ENCODE measurements at places on chromosomes 1 and 21.

DNA sequence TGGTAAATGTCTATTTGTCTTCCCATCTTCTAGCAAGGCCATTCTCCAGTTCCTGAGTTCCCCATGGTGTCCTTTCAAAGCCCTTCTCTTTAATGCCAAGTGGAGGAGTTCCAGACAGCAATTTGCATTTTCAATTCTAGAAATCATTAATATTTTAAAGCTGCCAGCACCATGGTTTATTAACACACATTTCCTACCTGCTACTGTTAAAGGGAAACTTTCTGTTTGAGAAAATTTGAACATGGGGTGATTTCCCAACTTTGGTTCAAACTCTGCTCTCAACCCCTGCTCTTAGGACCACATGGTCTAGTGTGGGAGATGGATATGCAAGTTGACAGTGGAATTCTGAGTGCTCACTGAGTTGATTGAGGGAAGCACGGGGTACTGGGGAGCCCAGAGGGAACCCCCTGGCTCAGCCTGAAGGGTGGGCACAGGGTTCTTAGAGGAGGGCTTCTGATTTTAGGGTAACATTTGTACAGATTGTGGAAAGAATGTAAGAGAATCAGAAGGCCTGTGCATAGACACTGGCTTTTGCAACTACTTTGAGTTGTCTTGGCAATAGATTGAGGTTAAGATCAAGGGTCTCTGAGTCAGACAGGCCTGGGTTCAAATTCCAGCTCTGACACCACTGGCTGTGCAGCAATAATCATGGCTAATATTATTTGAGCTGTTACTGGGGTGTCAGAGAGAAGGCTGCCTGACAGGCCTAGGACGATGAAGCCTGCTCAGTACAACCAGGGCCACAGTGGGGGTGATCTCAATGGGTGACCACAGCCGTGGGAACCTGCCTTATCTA lies 97.8 kb downstream of the BEND5 start:
- no peak for DNase-seq

DNA sequence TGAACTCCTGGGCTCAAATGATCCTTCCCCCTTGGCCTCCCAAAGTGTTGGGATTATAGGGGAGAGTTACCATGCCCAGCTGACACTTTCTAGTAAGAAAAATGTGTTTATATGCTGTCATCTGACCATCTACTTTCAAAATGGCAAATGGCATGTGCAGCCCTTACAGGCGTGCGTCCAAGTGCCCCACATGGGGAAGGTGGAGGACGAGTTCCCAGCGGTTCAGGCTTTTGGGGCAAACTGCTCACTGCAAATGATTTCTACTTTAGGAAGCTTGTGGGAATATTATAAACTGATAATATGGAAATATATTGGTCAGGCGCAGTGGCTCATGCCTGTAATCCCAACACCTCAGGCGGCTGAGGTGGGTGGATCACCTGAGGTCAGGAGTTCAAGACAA lies 41.5 kb upstream of the NADK start:
- DNase-seq, result no peak

DNA sequence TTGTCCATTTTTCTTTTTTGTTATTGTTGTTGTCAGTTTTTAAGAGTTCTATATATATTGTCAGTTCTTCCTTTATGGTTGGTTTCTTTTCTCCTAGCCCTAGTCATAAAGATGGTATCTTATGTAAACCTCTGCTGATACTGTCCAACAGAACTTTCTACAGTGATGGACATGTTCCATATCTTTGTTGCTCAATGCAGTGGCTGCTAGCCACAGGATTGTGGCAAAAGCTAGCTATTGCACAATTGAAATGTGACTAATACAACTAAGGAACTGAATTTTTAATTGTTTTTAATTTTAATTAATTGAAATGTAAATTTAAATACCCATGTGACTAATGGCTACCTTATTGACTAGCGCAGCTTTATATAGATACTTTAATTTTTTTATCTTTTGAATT lies 411.8 kb upstream of the PTBP2 start:
- peak; percentile 71 for DNase-seq

- DNase-seq, result peak; percentile 87
These were observed 13.8 kb upstream of the BOLA1 start for GRCh38 chr1:149885339-149886120.

DNA sequence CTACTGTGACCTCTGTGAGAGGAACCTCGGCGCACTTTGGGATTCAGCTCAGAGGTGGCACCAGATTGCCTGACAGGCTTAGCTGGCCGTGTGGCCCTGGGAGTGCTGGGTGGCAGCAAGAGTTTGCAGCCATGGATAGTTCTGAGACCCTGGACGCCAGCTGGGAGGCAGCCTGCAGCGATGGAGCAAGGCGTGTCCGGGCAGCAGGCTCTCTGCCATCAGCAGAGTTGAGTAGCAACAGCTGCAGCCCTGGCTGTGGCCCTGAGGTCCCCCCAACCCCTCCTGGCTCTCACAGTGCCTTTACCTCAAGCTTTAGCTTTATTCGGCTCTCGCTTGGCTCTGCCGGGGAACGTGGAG lies 67.5 kb downstream of the DISC1 start:
- DNase-seq, result no peak

- DNase-seq, result no peak
These were observed 104.2 kb upstream of the SLC45A1 start for GRCh38 chr1:8213676-8214075.

GRCh38 chr21:46605767-46606426 lies 1.0 kb upstream of the S100B start:
- DNase-seq, result peak; percentile 78

DNA sequence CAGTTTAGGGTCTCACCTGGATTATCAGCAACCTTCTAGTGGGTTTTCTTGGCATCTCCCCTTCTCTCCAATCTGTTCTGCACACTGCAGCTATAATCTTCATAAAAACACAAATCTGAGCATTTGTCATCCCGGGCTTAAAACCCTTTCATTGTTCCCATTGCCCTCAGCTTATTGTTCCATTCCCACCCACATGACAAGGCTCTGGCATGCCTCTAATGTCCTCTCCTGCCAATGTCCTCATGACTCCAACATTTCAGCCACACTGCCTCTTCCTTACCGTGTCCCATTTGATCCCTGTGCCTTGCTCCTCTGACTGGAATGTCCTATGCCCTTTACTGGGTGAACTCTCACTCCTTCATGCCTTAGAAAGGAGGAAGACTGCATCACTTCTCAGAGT lies 7.5 kb upstream of the DPH2 start:
- DNase-seq, result no peak

- no peak for DNase-seq
These were observed 96.3 kb upstream of the GALNT2 start for GRCh38 chr1:229970714-229971113.

GRCh38 chr1:24152631-24153494 lies 9.9 kb upstream of the IL22RA1 start:
- no peak for DNase-seq

- DNase-seq, result no peak
These were observed 22.2 kb downstream of the TOMM20 start for GRCh38 chr1:235106457-235106856.

DNA sequence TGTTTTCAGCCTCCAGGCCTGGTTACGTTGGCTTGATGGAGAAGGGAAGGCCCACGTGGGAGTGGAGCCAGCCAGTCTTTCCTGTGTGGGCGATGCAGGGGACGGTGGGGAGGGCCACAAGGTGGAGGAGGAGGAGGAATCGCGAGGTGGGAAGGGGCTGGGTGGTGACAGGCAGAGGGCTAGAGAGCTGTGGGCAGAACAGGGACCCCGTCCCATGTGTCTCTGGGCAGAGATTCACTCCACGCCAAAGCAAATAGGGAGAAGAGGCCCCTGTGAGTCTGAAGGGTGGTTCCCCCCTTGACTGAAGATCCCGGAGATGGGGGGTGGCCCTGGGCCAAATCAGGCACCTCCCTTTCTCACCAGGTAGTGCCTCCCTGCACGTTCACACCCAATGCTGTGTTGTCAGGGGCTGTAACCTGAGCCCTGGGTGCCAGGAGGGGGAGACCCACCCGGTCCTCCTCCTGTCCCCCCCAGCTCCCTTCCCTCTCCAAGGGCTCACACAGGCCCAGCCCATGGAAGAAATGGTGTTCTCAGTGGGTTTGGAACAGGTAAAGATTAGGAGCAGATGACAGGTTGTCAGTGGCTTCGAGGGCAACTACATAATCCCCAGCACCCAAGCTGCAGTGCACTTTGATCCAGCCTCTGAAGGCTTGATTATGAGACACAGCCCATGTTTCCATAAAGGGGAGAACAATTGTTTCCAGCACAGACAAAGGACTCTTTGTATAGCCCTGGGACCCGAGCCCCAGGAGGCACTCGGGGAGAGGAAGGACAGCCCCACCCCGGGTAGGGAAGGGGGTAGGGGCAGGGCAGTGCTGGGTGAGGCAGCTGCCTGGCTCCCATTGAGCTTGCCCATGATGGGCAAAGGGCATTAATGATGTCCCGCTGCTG lies 37.7 kb upstream of the GPR37L1 start:
- DNase-seq, result no peak

DNA sequence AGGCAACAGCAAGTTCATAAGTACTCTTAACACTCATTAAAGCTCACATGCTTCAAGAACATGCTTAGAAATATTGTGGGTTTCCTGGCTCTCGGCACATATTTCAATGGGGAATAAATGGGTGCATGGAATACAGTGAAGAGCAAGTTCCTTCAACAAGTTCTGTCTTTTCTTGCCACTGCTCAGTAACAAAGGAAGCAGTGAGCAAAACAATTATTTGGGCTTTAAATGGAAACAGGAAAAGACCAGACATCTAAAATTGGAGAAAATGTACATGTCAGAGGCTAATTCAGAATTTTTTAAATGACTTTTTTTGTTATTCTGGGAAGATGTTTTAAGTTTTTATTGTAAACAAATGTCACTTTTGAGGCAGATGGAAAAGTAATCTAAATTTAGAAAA lies 478.7 kb downstream of the SETD4 start:
- no peak for DNase-seq

GRCh38 chr1:25731148-25731547 lies 68.8 kb upstream of the SELENON start:
- DNase-seq, result no peak

DNA sequence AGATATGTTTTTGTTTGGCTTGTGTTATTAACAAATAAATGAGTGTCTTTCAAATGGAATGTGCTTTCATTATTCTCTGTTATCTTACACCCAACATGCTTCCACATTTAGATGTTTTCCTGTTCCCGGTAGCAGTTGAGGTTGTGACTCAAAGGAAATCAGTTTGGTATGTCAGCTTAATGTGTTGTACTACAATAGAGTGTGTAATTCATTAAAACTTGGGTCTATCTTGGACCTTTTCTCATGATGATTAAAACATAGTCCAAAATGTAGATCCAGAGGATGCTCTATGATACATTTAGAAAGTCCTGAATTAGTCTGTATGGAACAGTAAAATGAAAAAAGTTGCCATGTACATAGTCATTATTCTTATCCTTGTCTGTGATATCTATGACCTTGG lies 26.7 kb downstream of the RTCA start:
- DNase-seq, result no peak

DNA sequence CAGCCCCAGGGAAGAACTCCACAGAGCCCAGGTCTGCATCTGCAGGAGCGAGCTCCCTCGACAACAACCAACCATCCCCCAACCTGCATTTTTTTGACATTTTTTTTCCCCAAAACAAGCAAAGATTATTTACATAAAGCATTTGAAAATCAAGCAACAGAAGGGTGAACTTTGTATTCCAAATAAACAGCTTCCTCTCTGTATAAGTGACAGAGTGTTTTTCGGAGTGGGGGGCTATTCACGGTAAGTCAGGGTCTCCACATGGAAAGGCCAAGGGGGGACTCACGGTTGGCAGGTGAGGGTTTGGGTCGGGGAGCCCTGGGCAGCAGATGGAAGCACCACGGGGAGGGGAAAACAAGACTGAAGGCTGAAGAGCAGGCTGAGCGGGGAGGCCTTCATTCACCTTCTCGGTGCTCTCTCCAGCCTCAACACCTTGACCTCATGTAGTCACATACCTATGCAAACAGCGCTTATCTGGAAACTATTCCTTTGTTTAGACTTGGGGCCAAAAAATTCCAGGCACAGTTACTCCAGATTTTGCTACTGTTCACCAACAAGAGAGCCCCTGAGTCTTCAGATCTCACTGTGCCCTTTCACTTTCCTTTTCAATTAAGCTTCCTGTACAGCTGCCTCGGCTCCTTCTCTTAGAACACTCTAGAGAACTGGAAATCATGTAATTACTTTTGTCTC lies 27.6 kb downstream of the C2CD2 start:
- no peak for DNase-seq

- no peak for DNase-seq
These were observed 65.2 kb upstream of the GJA8 start for GRCh38 chr1:147837129-147837963.

- no peak for DNase-seq
These were observed 57.7 kb upstream of the ZC3H11B start for GRCh38 chr1:219670426-219671149.

DNA sequence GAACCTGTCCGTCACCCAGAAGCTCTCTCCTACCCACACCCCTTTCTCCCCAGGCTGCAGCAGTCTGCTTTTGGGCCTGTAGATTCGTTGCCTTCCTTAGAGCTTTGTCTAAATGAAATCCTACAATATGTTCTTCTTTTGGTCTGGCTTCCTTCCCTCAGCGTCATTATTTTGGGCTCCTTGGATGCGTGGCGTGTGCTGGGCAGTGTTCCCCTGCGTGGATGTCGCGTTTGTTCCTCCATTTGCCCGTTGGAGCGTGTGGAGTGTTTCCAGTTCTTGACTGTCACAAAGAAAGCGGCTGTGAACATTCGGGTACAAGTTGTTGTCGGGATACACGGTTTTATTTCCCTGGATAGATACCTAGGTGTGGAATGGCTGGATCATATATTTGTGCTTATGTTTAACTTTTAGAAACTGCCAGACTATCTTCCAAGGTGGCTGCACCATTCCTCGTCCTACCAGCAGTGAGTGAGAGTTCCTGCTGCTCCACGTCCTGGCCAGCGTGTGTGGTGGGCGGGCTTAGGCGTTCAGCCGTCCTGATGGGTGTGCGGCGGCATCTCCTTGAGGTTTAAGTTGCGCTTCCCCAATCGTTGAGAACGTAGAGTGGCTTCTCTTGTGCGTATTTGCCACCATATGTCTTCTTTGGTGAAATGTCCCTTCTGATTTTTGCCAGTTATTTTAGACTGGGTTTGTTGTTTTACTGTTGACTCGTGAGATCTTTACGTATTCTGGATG lies 31.7 kb downstream of the SKI start:
- DNase-seq, result no peak

- no peak for DNase-seq
These were observed 27.6 kb downstream of the SKI start for GRCh38 chr1:2255420-2256369.

DNA sequence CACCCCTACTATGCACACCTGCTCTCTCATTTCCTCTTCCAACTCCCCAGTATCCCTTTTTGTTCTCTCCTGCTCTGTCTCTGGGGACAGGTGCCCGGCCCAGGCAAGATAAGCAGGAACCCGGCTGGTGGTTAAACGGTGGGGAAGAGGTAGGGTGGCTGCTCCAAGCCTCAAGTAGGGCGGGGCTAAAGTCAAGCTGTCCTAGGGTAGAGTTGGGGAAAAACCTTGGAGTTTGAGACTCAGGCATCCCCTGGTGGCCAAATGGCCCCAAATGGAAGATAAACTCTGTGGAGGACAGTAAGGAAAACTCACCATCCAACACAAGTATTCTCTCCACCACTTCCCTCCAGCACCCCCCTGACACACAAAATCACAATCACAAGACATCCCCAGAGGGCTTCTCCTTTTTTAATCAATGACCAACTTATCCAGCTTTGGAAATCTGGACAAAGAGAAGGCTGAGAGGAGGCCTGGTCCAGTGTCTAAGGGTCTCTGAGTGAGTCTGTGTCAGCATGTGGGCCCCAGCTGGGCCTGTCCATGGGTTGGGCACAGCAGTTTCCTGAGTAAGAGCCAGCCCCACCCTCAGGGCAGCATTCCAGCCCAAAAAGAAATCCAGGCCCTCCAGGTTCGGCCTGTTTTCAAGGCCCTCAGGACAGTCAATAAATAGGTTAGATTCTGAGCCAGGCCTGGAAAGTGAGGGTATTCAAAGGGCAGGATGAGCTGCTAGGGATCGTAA lies 9.8 kb downstream of the POMGNT1 start:
- DNase-seq, result no peak

All from SIG-M5 (cell line).